ENCODE measurements at places on chromosomes 12 and 14.

DNA sequence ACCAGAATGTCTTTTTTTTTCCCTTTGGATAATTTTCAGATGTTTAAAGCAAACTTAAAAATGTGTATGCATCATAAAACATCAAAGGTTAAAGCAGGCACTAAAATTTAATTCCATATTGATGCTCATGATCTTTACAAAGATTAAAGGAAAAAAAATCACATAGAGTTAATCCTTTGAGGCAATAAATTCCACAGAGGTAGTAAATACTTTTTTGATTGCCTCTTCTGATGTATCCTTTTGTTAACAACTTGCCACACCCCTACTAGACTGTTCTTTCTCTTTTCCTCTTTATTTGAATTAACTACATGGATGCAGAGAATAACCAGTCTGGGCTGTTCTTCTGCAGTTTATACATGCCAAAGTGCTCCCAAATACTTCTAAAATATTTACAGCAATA lies 45.2 kb upstream of the KCNJ8 start:
- DNase-seq = no peak

- no peak for DNase-seq
These were observed 285.7 kb upstream of the RTL1 start for GRCh38 chr14:101189266-101189665.

DNA sequence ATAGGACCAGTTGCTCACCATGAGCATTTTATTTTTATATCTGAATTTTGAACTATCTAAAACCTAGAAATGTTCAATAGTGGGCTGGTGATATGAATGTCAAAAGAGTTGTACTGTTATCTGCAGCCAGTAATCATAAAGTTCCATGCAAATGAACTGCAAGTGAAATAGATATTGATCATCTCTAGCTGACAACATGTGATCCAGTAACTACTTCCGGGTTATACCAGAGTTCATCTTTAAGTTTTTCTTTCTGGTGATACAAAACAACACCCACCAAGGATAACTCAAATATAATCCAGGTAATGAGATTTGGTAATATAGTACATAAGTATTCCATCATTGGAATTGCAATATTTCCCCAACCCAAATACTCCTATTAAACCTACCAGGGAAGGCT lies 4.1 kb downstream of the IL26 start:
- no peak for DNase-seq

DNA sequence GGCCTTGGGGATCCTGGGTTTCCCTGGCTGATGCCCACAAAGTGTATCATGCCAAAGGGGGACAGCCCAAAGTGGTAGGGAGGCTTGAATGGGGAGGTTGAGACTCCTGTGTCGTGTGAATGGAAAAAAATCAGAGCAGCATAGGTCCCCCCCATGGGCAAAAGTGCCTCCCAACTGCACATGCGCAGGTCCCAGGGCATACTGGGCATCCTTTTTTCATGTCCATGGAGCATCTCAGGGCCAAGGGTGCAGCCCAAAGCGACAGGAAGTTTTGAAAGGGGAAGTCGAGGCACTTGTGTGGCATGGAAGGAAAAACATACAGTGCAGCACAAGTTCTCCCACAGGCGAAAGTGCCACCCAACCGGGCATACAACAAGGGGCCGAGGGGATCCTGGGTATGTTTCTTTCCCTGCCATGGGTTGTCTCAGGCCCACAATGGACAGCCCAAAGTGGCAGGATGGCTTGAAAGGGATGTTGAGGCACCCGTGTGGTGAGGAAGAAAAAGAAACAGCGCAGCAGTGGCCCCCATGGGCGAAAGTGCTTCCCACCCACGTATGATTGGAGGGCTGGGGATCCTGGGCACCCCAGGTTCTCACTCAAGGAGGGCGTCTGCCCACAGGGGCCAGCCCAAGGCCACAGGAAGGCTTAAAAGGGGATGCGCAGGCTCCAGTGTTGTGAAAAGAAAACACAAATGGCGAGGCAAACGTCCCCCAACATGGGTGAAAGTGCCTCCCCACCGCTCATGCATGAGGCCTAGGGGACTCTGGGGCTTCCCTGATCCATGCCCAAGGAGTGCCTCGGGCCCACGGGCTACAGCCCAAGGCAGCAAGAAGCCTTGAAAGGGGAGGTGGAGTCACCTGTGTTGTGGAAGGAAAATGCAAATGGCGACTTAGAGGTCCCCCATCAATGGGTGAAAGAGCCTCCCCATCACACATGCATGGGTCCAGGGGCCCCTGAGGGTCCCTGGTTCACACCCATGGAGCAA lies 573.7 kb downstream of the ALG10 start:
- no peak for DNase-seq

GRCh38 chr12:91077228-91077954 lies 19.6 kb upstream of the KERA start:
- no peak for DNase-seq

DNA sequence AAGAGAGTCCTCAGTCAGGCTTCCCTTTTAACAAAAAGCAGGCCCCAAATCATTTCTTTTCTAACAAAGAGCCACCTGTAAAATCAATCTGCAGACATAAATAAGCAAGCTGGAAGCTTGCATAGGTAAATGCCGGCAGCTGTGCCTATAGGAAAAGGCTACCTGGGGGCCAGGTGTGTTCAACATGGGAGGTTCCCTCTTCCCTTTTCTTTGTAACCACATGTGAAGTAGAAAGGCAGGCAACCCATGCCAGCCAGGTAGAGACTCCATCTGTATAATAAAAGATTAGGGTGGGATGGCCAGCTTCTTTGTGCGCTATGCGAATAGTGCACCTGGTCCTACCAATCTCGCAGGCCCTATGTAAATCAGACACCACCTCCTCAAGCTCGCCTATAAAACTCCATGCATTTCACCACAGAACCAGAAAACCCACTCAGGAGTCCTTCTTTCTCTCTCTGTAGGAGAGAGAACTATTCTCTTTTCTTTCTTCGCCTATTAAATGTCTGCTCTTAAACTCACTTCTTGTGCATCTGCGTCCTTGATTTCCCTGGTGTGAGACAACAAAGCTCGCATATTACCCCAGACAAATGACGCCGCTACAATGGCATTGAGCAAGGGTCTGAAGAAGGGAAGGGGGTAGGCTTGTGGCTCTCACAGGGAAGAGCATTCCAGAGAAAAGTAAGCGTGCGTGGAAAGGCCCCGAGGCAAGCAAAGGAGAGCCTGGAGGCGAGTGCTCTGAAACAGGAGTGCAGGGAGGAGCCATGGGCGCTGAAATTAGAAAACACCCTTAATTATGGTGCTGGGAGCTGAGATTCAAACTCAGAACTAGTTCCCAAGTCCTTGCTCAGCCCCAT lies 67.2 kb downstream of the TTC9 start:
- DNase-seq = no peak

- no peak for DNase-seq
These were observed 12.5 kb downstream of the CFAP54 start for GRCh38 chr12:96501908-96502307.

DNA sequence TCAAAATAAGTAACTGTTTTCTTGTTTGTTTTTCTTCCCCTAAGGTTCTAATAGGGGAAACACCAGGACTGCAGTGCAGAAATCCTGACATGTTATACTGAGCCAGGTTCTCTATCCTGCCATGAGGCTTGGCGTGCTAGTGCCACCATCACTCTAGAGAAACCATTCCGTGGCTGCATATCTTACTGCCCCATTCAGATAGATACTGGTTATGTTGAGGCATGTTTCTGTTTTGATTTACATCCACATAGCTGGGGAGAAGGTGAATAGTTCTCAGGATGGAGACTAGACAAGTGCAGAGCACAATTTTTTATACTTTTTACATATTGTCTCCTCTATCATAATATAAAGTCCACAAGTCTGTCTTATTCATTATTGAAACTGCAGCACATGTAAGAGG lies 11.5 kb downstream of the MAGOHB start:
- no peak for DNase-seq

- peak; percentile 24 for DNase-seq
These were observed 345.0 kb downstream of the CCDC91 start for GRCh38 chr12:28535216-28535615.

DNA sequence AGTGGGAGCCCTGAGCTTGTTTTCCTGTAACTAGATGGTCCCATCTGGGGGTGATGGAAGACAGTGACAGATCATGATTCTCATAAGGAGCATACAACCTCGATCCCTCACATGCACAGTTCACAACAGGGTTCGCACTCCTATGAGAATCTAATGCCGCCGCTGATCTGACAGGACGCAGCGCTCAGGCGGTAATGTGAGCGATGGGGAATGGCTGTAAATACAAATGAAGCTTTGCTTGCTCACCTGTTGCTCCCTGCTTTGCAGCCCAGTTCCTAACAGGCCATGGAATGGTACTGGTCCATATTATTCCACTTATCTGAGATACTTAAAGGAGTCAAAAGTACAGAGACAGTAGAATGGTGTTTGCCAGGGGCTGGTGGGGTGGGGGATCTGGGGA lies 9.9 kb upstream of the CEP83 start:
- DNase-seq = no peak

GRCh38 chr12:4276524-4277204 lies 3.1 kb downstream of the CCND2 start:
- DNase-seq = peak; percentile 97
